Fibroblast of villous mesenchyme (primary cell): ENCODE measurements at places on chromosomes 12 and 14.
A peak's percentile ranks its signal among the peaks of the same experiment; 100 is the strongest.

DNA sequence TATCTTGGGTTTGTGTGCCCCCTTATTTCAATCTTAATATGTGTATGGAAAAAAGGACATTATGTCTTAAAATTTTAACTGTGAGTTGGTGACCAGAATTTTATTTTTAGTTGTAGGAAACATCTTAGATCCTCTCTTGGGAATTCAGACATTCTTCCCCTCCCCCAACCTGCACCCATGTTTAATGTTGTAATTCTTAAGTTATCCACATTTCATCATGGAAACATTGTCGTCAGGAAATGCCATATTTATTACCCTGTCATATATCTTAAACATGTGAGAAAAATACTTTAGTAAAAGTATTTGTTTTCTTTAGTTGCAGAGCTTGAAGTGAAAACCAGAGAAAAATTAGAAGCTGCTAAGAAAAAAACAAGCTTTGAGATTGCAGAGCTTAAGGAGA is 30.3 kb downstream of the YEATS4 start:
- peak; percentile 91 for DNase-seq

DNA sequence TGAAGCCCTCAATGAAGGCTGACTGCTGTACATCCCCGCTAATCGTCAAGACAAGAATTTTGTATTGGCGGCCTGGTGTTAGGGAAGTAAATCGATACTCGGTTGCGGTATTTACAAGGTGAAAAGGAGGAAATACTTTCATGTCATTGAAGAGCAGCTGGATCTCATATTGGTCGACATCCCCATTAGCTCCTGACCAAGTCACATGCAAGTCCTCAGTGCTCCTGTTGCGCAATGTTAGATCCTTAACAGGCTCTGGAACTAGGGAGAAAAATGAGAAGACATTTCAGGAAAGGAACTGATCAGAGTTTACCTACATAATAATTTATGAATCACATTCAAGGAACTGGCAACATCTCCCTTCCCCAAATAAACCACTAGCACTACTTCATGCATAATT is 66.2 kb downstream of the PTPRB start:
- no peak for DNase-seq

- no peak for DNase-seq
These were observed 49.2 kb downstream of the ARF6 start for GRCh38 chr14:49942090-49942489.

DNA sequence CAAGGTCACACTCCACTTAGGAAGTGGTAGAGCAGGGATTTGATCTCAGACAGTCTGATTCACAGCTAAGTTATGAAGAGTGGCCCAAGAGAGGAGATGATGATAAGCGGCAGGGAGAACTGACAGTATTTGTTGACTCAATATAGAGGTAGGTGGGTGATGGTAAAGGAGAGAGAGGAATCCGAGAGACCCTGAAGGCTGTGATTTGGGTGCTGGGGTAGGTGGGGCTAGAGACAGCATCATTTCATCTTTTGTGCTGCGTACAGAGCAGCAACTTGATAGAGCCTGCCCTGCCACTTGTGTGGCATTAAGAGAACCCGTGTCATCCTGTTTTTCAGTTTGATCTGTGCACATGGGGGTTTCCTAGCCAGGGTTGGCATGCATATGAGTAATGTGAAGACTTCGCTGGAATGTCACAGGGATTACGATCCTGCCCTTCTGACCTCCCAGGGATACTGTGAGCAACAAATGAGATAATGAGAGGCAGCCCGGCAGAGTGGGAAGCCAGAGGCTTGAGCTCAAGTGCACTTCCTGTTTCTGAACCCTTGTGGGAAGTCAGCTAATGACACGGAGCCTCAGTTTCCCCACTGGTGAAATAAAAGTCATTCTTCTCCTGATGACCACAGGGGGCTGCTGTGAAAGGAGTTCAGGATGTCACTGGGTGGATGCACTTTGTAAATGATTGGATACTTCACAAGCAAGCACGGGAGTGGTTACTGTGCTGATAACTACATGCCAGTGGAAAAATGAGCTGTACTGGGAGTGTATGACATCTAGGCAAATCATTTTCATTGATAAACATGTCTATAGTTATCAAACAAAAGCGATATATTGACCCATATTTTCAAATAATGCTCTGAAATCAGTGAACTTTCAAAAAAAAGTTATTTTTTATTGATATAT is 59.5 kb upstream of the IGF1 start:
- DNase-seq: peak; percentile 82

GRCh38 chr12:103986829-103987228 is 21.2 kb downstream of the TDG start:
- peak; percentile 34 for DNase-seq

- no peak for DNase-seq
These were observed 1.6 kb downstream of the OR10AD1 start for GRCh38 chr12:48201516-48201915.

DNA sequence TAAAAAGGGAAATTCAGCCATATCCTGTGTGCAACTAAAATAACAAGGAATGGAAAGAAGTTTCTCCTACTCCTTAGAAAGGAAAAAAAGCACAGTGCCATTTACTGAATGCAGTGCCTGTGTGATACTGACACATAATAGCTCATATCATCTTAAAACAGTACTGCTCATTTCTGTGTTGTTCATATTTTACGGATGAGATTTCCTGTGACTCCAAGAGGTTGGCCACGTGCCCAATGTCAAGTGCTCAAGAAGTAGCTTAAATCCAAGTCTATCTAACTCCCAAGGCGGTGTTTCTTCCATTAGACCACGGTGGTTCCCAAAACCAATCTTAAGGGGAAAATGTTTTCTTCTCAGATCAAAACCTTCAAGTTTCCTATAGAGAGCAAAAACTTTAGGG is 20.0 kb downstream of the MAP3K9 start:
- DNase-seq: peak; percentile 26

- peak; percentile 99 for DNase-seq
These were observed 7.7 kb upstream of the LTBP2 start for GRCh38 chr14:74619672-74620131.

GRCh38 chr12:119423285-119423684 is 88.8 kb downstream of the CCDC60 start:
- no peak for DNase-seq

GRCh38 chr12:44847403-44847802 is 28.7 kb downstream of the NELL2 start:
- DNase-seq: no peak

DNA sequence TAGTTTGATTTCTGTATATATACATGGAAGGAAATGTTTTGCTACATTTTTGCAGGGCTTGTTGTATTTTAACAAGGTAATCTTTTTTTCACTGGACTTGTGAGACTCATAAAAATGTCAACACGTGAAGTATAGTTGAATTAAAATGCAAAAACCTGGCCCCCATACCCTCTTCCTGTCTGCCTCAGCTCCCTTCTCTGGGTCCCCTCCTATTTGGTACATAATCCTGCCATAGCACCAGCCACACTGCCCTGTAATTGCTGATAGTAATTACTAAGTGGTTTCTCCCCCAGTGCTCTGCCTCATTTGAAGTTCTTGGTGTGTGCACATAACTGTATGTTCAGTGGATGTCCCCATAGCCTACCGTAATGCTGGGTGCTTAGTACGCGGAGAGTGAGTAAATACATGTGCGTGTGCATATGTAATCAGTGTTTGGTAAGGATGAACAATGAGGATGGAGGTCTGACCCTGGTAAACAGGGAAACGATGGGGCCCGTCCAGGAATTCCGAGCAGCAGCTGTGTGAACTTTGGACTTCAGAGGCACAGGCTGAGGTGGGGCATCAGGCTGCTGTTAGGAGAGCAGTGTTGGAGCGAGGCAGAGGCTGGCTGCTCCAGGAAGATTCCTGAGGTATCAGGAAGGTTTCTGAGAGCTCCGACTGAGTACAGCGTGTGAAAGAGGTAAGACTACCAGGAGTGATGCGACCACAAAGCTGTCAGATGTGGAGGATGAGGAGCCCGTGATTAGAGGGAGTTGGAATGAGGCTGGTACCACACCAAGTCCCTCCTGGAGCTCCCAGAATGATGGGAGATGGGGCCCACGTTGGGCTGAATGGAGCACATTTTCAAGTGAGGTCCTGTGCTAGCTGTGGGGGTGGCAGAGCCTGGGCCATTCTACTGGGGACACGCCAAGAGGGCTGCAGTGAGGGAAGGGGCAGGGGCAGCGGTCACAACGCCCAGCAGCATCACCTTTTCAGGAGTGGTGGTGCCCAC is 106.8 kb downstream of the PELI2 start:
- no peak for DNase-seq

DNA sequence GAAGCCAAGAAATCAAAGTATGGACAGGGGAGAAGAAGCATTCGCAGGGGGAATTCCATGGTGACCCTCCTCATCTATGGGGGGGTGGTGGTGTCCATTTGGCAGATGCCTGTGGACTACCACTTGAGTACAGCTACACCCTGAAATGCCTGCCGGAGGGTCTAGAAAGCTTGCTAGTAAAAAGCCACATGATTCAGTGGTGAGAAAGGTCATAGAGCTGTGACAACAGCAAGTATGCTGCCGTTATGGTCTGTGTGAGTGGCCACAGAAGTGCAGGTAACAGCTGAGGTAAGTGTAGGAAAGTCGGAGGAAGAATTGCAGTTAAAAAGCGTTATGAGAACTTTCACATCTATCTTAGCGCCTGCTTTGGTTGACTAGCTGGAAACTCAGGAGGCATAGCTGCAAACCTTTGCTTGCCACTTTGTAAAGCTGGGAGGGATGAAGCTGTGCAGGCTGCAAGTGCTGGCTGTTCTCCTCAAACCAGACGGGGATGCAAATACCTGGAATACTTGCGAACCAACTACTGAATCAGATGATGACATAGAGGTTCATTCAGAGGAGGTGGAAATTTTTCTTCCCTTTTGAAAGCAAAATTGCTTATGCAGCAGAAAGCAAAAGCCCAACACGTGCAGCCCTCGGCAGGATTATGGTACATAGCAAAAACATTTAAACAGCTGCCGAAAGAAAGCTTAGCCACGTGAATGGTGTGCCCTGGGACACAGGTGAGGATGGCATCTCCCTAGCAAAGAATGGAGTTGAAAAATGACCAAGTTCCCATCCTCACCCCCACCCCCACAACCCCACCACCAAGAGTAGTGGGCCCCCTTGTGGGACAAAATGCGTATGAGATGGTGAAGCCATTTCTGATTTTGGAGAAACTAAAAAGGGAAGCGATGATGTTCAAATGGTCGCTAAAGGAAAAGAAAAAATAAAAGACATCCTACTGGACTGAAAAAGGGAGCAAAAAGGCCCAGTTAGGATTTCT is 287.0 kb downstream of the RERGL start:
- DNase-seq: no peak

DNA sequence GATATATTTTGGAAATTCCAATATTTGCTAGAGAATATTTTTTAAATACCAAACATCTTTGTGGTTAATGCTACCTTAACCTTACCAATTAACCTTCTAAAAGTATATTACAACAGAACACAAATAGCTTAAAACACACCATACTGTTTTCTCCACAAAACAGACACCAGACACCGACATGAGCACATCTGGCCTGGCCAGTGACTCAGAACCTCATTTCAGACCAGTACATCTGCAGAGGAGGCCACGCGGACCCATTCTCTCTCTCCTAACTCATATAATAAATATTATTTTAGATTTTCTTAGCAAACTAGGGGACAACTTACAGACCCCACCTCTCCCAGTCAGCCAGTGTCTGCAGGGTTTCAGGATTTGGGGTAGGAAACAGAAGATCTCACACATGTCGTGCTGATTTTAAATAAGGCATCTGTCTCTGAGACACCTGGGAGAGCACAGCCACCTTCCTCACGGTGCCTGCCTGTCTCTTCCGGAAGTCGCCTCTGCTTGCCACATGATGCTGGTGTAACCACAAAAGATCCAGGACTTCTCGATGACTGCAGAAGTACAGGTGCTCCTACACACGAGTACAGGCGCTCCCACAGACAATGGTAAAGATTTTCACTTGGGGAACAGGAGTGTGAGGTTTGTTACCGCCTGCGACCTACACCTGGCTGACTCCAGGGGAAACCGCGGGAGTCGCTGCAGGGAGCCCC is 9.7 kb upstream of the ANKLE2 start:
- peak; percentile 84 for DNase-seq

- DNase-seq: no peak
These were observed 170.8 kb upstream of the DYRK2 start for GRCh38 chr12:67477681-67478265.

- no peak for DNase-seq
These were observed 16.9 kb downstream of the TAOK3 start for GRCh38 chr12:118355843-118356242.

GRCh38 chr14:36773136-36773540 is 111.5 kb downstream of the PAX9 start:
- no peak for DNase-seq

DNA sequence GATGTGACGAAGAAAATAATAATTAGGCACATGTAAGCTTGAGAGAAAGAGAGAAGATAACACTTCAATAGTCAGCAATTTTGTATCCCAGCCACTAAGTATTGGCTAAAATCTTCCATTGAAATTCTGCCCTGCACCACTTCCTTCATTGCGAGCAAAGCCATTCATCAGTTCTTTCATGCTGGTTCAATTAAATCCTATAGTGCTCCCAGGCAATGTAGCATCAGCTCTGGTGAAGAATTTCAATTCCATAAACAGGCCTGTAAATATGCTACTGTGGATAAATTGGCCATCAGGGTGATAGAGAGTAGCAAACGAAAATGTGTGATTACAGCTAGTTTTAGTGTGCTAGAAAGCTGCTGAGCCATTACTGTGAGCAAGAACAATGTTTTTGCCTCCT is 24.7 kb downstream of the RPL10L start:
- no peak for DNase-seq

GRCh38 chr12:47414511-47414910 is 291.3 kb downstream of the RPAP3 start:
- DNase-seq: no peak

DNA sequence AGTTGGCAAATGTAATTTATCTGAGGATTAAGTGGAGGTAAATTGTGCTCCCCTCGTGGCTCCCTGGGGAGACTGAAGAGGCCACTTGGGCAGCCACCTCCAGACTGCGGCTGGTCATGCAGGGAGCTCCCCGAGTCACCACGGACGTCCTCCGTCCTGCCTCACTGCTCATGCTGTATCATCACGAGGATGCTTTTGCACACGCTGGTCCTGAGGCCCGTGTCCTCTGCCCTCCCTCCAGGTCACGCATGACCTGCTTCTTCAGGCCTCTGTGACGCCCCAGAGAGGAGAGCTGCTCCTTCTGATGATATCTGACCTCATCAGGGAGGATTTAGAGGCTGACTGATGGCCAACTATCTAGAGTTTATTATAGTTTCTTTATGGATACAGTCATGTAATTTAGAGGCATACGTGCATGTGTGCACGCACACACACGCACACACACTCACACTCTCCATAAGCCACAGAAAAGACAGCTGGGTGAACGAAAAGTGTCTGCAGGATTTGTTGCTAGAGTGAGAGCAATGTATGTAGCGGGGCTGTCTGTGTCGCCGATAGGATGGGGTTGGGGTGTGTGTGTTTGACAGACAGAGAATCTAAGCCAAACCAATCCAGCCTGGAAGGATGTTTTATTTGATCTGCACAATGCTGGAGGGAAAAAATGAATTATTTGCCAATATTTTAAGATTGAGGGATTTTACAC is 160.0 kb downstream of the ADGRD1 start:
- no peak for DNase-seq

- DNase-seq: no peak
These were observed 4.9 kb upstream of the KRT5 start for GRCh38 chr12:52524898-52525591.
